T-helper 17 cell (primary cell): ENCODE measurements at places on chromosomes 1 and 21.

DNA sequence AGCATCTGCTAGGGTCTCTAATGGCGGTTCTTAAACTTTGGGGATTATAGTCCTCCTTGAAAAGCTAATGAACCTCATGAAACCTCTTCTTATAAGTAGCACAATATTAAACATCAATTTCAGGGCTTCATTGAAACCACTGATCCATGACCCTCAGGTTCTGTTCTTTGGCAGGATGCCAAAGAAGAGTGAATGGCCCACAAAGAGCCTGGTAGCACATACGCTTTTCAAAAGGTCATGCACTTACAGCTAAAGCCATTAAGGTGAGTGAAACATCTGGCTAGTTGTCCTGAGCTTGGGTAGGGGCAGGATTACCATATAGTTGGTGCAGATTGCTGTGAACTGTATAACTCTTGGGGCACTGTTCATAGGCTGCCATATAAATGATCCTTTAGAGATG lies 42.3 kb downstream of the MDM4 start:
- DNase-seq = no peak

- no peak for DNase-seq
Measured at GRCh38 chr1:37998913-37999429, 6.3 kb downstream of the FHL3 start.

- DNase-seq = no peak
Measured at GRCh38 chr1:246811985-246812384, 87.8 kb downstream of the SCCPDH start.

DNA sequence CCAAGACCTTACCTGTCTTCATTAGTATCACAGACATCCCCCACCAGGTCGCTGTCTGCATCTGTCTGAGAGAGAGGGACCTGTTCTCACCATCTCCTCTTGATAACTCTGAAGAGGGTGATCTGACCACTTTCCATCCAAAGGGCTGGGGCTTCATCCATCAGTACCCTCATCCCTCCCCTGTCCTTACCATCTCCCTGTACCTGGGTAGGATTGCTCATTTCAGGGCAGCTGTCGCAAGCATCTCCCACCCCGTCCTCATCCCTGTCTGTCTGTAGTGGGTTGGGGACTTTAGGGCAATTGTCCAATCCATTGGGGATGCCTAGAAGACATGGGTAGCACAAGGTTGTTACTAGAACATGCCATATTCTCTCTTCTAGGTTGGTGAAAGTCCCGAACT lies 7.9 kb downstream of the THBS3 start:
- DNase-seq = no peak

GRCh38 chr1:54965624-54966340 lies 14.6 kb upstream of the TMEM61 start:
- no peak for DNase-seq

DNA sequence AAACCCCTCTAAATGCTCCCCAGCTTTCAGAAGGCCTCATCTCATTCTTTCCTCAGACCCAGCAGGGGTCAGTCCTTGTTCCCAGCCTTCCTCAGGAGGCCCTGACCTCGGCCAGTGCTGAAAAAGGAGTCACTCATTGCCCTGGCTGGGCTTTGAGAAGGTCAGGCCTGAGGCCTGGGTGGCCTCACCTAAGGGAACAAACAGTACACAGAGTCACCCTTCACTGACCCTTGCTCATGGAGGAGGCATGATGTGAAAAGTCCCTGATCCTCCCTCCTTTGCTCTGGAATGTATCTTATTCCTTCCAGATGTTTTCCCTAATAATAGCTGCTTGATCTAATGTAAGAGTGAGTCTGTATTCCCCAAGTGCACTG lies 117.7 kb upstream of the SLC44A3 start:
- no peak for DNase-seq

GRCh38 chr1:39405358-39405757 lies 86.1 kb upstream of the BMP8A start:
- no peak for DNase-seq

- DNase-seq = peak; percentile 44
Measured at GRCh38 chr1:101239095-101240040, 2.5 kb downstream of the S1PR1 start.
